ENCODE measurements at places on chromosomes 7 and 10. TPM values are rescaled to one million over a fixed set of nuclear protein-coding genes. Genes with fewer than 3 reads are reported as not detected.

EGR2 gene
- total RNA-seq = 5.7 TPM

ARMC3 gene
- not detected for total RNA-seq

OR2F2 gene
- not detected for total RNA-seq

CCDC136 gene
- total RNA-seq = 12.5 TPM

KCNMA1 gene
- total RNA-seq = 87.9 TPM

NIPSNAP2 gene
- total RNA-seq = 66.6 TPM

BTBD16 gene
- total RNA-seq = 51.2 TPM

TMEM229A gene
- 0.42 TPM for total RNA-seq

TEX36 gene
- not detected for total RNA-seq

- no peak for DNase-seq
These were observed 83.2 kb downstream of the HECTD2 start for GRCh38 chr10:91493313-91493712.

DNA sequence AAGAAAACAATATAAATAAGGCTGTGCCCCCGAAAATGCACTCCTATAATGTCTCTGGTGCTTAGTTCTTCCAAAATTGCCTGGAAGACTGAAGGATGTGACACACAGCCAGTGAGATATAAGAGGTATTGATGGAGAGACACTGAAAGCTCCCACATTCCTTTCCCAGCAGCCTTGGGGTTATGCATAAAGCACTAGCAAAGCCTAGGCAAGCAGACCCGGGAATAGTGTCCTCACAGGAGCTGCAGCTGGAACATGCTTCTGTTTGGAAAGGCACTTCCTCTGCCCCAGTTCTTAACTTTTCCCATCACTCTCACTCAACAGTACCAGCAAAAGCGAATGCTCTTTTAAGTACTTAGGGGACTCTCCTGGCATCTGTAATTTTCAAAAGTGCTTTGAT is 178.0 kb downstream of the AMPH start:
- DNase-seq = no peak

GRCh38 chr10:95245425-95246055 is 45.3 kb downstream of the PDLIM1 start:
- DNase-seq = no peak

GRCh38 chr7:102310414-102310815 is 23.7 kb downstream of the SH2B2 start:
- DNase-seq = no peak

DNA sequence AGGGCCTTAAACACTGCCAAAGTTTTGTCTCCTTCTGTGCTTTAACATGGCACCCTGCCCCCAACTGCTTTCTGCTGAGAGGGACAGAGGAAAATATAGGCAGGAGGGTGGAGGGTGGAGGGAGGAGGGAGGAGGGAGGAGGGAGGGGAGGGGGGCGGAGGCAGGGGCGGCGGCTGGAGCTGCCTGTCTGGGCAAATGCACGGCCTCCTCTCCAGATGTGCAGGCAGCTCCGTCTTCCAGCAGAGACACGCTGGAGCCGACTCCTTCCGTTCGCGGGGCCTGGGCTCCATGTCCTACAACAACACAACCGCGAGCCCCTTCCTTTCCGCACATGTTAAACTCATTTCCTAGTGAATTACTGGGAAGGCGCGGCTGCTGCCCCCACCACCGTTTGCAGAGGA is 14.2 kb downstream of the EBF3 start:
- DNase-seq = no peak

DNA sequence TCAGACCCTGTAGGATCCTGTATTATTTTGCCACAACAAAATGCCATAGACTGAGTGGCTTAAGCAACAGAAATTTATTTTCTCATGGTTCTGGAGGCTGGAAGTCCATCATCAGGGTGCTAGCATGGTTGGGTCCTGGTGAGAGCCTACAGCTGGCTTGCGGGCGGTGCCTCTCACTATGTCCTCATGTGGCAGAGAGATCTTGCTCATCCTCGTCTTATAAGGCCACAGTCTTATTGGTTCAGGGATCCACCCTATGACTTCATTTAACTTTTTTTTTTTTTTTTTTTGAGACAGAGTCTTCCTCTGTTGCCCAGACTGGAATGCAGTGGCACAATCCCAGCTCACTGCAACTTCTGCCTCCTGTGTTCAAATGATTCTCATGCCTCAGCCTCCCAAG is 90.9 kb downstream of the LSM5 start:
- DNase-seq = no peak

DNA sequence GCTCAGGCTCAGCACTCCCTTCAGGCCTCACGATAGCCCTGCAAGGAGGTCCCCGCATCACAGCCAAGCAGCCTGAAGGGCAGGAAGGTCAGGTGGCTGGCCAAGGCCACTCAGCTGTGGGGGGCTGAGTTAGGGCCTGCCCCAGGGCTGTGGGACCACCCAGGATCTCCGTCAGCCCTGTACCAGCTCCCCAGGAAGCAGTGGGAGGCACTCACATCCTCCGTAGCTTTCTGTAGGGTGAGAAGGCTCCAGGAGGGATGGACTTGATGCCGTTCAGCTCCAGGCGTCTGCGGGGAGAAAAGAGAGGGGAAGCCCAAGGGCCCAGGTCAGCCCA is 125.9 kb downstream of the SLIT1 start:
- DNase-seq = no peak

DNA sequence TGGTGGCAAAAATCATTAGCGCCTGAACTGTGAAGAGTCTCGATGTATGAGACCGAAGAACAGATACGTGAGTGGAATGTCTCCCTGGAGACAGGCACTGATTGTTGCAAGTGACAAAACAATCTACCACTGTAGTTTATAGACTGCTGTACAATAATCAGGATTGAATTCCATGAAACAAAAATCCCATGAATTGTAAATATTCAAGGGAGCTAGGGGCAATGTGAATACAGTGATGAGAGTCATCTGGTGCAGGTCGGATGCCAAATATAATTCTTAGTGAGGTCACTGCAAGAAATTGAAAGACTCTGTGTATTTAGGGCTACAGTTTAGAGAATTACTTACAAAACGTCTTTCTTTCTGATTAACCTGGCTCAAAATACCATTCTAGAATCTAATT is 594.4 kb upstream of the VSTM2A start:
- DNase-seq = no peak

- no peak for DNase-seq
These were observed 146.8 kb downstream of the OTUD1 start for GRCh38 chr10:23585666-23586065.

DNA sequence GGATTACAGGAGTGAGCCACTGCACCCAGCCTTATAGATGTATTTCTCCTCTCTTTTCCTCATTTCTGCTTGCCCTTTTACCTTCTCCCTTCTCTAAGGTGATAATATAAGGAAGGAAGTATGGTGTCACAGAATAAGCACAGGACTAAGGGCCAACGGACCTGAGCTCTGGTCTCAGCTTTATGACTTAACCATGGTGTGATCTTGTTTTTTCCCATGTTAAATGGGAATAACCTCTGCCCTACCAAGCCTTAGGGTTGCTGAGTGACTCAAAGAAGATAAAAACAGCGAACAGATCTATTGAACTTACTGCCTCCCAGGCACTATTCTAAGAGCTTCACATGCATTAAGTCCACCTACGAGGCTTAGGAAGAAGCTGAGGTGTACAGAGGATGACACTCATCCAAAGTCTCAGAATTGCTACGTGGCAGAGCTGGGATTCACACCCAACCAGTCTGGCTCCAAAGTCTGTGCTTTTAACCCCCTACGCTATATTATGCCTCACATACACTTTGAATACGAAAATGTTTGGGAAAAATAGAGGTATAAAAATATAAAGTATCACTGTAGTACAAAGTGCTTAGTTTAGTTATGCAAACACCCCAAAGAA is 5.6 kb downstream of the UROS start:
- DNase-seq = no peak

- no peak for DNase-seq
These were observed 29.4 kb upstream of the CDH23 start for GRCh38 chr10:71367271-71367670.

GRCh38 chr7:37385787-37386186 is 62.9 kb downstream of the ELMO1 start:
- no peak for DNase-seq

- DNase-seq = no peak
These were observed 16.3 kb downstream of the ARHGAP12 start for GRCh38 chr10:31912289-31912688.

GRCh38 chr7:80618096-80618495 is 20.3 kb upstream of the CD36 start:
- no peak for DNase-seq

DNA sequence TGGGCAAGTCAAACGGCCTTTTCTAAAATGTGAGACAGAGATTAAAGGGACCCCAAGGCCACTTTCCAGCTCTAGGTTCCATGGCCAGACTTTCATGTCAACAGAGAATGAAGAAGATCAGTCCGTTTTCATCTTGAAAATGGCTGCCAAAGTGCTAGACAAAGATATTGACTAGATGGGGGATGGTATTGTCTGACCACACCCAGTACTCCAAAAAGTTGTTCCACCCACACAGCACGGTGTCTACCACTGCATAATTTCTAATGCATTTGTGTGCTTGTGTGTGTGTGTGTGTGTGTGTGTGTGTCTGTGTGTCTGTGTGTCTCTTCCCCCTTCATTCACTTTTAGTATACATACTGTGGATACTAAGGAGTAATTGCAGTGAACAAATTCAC is 1.3 kb downstream of the COL1A2 start:
- no peak for DNase-seq

DNA sequence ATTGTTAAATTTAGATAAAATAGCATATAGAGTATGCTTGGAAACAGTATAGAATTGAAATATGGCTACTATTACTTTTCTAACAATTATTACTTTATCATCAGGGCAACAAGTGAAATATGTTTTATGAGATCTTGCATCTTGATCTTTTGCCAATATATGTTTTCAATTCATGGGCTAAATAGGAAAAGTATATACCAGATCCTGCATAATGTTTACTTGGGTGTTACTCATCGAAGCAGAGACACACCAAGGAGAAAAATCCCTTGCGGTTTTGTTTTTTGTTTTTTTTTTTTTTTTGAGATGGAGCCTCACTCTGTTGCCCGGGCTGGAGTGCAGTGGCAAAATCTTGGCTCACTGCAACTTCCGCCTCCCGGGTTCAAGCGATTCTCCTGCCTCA is 541.4 kb downstream of the SUGCT start:
- DNase-seq = no peak

- DNase-seq = no peak
These were observed 61.9 kb downstream of the SYPL1 start for GRCh38 chr7:106050002-106050745.

DNA sequence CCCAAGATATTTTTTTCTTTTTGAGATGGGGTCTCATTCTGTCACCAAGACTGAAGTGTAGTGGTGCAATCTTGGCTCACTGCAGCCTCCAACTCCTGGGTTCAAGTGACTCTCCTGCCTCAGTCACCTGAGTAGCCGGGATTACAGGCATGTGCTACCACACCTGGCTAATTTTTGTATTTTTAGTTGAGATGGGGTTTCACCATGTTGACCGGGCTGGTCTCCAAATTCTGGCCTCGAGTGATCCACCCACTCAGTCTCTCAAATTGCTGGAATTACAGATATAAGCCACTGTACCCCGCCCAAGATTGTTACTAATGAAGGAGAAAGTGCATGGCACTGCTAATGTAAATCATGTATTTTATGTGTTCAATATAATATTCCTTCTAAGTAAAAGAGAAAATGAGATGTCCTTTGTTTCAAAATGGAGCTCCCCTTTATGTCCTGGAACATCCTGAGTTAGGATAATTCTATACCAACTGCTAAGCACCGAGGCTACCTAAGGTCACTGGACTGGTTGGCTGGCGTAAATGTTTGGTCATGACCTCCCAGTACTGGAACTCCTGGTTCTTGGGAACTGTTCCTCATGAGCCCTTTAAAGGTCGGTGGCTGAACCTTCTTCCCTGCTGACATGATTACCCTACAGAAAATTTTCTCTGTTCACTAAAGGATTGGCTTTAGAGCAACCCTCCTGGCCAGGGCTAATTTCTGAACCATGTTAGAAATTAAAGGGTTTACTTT is 59.9 kb downstream of the SLC16A9 start:
- no peak for DNase-seq

GRCh38 chr10:113585949-113586348 is 33.1 kb downstream of the HABP2 start:
- no peak for DNase-seq

- no peak for DNase-seq
These were observed 5.8 kb downstream of the GHRHR start for GRCh38 chr7:30969604-30969970.

DNA sequence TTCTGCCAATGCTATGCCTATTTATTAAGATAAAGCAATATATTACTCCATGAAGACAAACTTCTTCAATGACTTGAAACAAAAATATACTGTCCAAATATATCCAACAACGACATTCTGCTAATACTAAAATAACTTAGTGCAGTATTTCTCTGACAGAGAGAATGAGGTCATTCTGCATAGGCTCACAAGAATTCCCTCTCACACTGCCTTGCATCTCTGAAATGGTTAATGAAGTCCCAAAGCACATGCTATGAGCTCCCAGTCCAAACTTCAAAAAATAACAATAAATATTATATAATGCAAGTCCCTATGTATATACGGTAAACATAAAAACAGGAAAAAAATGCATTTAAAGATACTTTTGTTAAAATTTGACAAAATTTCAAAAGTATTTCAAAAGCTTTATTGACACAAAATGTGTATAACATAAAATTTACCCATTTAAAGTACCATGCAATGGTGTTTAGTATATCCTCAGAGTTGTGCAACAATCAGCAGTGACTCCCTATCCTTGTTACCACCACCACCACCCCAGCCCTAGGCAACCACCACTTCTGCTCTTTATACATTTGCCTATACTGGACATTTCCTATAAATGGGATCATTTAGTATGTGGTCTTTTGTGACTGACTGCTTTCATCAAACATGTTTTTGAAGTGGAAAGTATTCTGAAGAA is 27.6 kb downstream of the CHCHD3 start:
- DNase-seq = no peak

DNA sequence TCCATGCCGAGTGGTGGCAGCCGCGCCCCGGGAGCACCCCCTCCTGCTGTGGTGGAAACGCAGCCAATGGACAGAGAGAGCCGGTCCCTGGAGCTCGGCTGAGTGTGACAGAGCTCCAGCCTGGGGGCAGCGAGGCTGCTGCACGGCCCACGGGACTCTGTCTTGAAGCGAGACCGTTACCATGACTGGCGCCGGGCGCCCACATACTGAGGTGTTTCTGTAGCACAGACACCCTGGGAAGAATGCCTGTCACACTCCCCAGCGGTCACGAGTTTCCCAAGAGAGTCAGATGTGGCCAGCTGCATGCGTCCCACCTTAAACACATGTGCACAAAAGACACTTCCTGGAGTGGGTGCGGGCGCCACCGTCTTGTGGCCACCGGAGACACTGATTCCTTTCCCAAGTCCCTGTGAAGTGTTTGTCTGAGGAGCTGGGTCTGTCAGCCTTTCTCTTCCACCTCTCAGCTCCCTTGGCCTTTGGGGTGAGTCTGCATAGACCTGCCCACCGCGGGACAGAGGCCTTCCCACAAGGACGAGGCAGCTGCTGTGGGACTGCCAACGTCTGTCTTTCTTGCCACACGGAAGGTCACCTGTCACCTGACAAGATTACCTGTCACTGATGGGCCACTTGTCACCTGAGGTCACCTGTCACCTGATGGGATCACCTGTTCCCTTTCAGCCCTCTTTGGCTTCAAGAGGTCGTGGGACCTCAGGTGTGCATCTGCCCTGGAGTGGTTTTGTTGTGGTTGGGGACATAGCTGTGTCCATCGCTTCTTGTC is 94.6 kb downstream of the DNAJB6 start:
- DNase-seq = no peak
